ENCODE measurements at places on chromosomes 2 and 18.

DNA sequence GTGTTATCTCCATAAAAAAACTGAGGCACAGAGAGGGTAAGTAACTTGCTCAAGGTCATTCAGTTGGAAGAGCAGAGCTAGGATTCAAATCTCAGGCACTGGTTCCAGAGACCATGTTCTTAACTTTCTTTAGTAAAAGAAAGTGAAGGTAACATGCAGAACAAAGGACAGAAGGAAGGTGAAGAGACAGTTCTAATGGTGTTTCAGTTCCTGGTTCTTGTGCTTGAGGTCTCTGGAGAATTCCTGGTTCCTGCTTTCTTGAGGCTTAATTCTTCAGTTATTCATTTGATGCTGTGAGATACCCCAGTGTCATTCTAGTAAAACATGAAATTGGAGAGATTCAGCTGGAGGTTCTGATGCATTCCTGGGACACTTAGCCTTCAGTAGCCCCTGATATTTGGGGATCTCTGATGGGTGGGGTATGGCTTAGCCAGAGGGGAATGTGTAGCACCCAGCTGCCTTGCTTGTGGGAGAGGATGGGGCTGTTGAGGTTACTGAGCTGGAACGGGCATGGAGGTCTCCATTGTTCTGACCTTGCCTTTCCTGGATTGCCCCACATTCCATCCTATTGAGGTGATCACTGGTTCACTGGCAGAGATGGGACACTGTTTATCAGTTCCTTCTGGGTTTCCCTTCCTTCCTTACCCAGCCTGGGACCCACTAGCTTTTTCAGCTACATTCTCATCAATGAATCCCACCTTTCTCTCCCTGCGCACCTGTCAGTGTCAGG lies 46.8 kb downstream of the SEMA4F start:
- DNase-seq, result no peak

GRCh38 chr2:96913398-96914202 lies 43.7 kb upstream of the SEMA4C start:
- DNase-seq, result no peak

DNA sequence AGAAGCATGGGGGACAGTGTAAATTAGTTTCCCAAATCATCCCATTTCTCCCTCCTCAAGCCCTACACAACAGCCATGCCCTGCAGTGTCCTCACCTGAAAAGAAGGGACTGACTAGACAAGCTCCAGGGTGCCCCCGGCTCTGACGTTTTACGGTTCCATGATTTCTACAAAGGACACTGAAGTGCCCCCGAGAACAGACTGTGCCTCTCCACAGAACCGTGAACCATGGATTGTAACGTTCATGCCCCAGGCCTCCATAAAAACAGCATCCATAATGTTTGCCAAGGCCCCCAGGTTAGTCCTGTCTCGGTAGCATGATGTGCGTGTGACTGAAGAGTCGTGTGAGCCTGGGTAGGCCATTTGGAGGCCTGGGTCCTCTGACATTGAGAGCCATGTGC lies 7.0 kb upstream of the ACOXL start:
- DNase-seq, result no peak

GRCh38 chr2:10501980-10502802 lies 54.1 kb upstream of the ODC1 start:
- DNase-seq, result no peak

GRCh38 chr18:21739604-21740537 lies 721 bp upstream of the MIB1 start:
- no peak for DNase-seq

GRCh38 chr18:11027862-11028261 lies 121.5 kb downstream of the PIEZO2 start:
- no peak for DNase-seq

- DNase-seq, result no peak
Measured at GRCh38 chr2:72148837-72149555, 1.3 kb upstream of the CYP26B1 start.

DNA sequence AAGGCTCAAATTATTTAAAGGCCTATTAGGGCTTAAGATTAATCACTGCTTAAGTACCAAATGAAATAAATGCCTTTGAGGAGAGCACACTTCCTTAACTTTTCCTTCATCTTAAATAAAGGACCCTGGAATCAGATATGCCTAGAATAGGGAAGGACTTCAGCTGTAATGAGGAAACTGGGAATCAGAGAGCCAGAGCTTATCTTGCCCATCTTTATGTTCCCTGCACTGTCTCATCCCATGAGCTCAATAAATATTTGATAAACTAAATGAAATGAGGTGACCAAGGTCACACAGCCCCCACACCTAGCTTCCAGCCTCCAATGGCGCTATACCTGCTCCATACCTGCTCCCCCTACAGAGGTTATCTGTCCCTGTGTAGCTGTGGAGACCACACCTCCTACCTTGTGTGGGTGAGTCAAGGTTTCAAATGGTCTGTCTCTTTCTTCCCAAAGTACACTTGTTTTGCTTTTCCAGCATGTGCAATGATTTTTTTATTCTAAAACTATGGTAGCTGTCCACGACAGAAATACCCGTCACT lies 23.4 kb upstream of the NEDD4L start:
- DNase-seq, result no peak

- no peak for DNase-seq
Measured at GRCh38 chr2:18750672-18751554, 161.5 kb upstream of the NT5C1B start.

DNA sequence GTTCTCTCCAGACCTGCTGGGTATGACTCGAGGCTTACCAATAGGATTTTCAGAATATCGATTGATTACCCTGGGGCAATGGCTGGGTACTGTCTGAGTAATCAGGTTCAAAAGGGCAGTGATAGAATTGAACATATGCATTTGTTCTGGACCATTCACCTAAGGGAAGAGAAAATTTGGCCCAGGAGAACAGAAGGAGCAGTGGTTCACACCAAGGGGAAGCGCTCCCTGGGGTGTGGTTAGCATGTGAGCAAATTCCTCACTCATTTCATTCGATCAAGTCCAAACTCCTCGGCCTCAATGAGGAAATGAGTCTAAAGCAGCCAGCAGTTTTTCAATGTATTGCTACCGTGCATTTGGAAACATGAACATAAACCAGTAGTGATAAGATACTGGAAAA lies 55.6 kb downstream of the CYP26B1 start:
- DNase-seq, result no peak

DNA sequence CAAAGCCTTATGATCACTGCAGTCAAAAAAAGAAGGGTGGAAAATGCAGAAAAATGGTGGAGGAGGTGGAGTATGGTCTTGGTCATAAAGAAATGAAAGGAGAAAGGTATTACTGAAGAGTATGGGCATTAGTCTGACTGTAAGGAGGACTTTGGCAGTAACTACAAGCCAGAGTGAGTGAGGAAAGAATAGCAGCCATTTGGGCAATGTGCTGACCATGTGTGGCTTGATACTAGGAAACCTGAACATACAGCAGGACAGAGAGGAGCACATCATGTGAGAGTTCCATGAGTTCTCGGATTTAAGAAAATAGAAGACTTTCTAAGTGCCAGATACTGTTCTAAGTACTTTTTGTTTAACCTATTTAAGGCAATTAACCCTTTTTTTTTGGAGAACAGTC lies 8.5 kb downstream of the DTNA start:
- no peak for DNase-seq

DNA sequence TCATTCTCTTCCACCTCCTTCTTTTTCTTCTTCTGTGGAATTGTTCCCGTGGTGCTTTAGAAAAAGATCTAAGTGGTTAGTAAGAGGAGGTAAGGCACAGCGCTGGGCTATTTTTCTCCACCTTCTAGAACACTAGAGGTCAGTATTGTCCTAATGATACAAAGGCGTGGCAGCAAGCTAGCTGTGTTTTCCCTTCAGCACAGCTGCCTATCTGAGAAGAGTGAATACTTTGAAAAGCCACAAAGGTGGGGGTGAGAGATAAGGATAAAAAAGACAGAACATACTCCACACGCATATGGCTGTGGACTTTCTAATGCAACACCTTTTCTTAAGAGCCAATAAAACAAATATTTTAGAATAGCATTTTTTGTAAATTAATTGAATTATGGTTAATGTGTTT lies 2.1 kb downstream of the CNTNAP5 start:
- no peak for DNase-seq

GRCh38 chr2:14867853-14868252 lies 235.3 kb downstream of the LRATD1 start:
- no peak for DNase-seq

GRCh38 chr2:65856928-65857327 lies 424.5 kb upstream of the SPRED2 start:
- DNase-seq, result no peak

GRCh38 chr2:100972452-100972851 lies 29.6 kb upstream of the RPL31 start:
- no peak for DNase-seq

GRCh38 chr2:110957293-110957692 lies 163.4 kb upstream of the BCL2L11 start:
- DNase-seq, result no peak

DNA sequence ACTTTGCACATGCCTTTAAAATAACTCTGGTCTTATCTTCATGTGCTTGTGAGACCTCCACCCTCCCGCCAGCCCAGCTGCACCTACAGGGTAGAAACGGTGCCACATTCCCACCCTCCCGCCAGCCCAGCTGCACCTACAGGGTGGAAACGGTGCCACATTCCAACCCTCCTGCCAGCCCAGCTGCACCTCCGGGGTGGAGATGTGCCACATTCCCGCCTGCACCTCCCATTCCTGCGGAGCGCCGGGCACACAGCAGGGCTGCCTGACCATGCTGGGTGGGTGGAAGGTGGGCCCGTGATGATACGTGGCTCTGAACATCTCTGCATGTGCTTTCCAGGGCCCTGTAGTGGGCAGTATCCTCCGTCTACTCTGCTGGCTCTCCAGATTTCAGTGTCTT lies 243.7 kb upstream of the PXDN start:
- no peak for DNase-seq

- DNase-seq, result no peak
Measured at GRCh38 chr18:4528405-4528804, 73.3 kb upstream of the DLGAP1 start.
